ENCODE measurements at places on chromosomes 5 and 9.

DNA sequence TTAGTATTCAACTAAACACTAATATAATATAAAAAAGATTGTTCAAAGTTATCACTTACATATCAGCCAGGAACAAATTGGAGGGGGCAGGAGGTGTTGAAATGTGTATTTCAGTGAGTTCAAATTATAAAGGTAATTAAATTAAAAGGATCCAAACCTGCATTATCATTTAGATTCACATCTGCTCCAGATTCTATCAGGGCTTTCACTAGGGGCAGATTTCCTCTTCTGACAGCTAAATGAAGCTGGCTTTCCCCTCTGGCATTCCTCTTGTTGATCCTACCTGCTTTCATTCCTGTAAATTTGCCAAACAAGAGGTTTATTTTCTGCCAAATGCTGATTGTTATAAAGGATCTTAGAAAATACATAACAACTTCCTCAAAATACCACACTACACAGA, 86.3 kb upstream of the GCNT4 start:
- DNase-seq, result no peak

- no peak for DNase-seq
These were observed 40.2 kb upstream of the PTPN3 start for GRCh38 chr9:109538346-109538745.

GRCh38 chr5:149453618-149454415, 74.7 kb upstream of the IL17B start:
- no peak for DNase-seq

DNA sequence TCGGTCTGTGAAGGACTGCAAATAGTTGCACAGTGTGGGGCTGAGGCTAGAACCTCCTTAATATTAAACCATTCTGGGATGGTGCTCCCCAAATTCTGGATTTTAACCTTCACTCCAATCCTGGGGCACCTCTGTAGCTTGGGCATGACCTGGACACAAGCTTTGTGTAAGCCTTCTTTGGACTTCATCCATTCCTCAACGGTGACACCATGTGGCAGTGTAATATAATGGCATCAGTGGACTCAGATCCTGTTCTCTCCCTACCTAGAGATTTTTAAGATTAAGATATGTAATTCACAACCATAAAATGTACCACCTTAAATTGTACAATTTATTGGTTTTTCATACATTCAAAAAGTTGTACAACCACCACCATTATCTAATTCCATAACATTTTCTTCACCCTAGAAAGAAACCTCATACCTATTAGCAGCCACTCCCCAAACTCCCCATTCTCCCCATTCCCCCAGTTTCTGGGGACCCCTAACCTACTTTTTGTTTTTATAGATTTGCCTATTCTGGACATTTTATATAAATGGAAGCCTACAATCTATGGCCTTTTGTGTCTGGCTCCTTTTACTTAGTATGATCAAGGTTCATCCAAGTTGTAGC, 4.8 kb upstream of the PLGRKT start:
- DNase-seq, result no peak

GRCh38 chr5:149654231-149654630, 72.9 kb downstream of the ARHGEF37 start:
- DNase-seq, result no peak

DNA sequence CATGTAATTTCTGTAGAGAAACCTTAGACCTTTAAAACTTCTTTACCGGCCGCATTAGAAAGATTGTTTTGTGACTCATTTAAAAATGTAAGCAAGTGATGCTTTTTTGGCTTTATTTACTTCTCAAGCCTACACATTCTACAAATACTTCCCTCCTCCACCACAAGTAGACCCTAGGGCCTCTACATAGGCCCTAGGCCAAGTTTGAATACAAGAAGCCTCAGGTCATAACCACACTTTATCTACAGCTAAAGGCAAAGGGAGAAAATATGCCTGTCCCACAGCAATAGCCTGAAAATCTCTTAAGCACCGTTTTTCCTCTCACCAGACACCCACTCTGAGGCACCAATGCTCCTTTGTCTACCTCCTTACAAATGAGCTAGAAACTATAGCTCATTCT, 53.9 kb downstream of the CSNK1A1 start:
- DNase-seq, result no peak

DNA sequence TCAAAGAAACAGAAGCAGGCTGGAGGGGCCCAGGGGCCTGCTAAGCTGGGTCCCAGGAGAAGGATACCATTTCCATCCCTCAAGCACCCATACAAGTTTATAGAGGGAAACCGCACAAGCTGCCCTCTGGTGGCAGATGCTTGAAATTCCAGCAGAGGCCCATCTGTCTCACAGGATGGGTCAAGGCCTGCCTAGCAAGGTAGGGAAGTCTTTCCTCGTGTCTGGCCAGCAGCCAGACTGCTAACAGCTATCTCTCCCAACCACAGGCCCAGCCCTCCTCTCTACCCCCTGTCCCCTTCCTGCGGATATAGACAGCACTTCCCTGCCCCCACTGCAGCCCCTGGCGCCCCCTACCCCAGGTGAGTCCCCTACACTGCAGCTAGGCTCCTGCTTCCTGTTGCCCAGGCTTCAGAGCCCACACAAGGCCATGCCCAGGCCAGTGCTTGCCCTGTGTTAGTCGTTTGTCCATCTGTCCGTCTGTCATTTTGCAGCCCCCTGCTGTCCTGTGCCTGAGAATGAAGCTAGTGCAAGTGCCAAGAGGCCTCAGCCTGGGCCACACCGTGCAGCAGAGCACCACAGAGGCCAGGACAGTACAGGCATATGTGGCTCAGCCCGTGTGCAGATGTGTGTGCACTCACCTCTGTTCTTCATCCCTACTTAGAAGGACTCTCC, 26.2 kb downstream of the TCF7 start:
- no peak for DNase-seq

DNA sequence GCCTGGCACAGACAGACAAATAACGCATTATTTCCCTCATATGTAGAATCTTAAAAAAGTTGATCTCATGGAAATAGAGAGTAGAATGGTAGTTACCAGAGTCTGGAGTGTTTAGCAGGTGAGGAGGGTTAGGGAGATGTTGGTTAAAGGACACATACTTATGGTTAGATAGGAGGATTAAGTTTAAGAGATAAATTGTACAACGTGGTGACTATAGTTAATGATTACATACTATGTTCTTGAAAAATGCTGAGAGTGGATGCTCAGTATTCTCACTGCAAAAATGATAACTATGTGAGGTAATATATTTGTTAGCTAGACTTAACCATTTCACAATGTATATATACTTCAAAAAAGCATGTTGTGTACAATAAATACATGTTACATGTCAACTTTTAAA, 38.0 kb downstream of the CERT1 start:
- no peak for DNase-seq

DNA sequence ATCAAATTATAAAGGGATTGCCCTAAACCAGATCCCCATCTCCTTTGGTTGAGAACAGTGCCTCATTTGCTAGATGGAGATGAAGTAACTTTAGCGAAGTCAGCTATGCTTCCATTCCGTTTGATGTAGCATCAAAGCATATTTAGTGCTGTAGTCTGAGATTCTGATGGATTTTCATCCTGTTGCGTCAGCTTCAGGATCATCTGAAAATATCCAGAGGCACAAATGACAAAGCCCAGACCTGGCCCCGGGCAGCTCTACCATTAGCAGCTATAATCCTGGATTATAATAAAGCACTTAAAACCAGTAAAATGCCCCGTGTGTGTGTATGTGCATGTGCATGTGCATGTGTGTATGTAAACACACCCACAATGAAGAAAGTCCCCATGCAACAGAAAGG, 44.7 kb downstream of the ERAP1 start:
- no peak for DNase-seq

- DNase-seq, result no peak
These were observed 163.8 kb downstream of the TSSK1B start for GRCh38 chr5:113271015-113271414.

GRCh38 chr5:154840435-154841272, 9.7 kb downstream of the FAXDC2 start:
- DNase-seq, result no peak

- DNase-seq, result no peak
These were observed 37.8 kb upstream of the CARTPT start for GRCh38 chr5:71681296-71681695.

DNA sequence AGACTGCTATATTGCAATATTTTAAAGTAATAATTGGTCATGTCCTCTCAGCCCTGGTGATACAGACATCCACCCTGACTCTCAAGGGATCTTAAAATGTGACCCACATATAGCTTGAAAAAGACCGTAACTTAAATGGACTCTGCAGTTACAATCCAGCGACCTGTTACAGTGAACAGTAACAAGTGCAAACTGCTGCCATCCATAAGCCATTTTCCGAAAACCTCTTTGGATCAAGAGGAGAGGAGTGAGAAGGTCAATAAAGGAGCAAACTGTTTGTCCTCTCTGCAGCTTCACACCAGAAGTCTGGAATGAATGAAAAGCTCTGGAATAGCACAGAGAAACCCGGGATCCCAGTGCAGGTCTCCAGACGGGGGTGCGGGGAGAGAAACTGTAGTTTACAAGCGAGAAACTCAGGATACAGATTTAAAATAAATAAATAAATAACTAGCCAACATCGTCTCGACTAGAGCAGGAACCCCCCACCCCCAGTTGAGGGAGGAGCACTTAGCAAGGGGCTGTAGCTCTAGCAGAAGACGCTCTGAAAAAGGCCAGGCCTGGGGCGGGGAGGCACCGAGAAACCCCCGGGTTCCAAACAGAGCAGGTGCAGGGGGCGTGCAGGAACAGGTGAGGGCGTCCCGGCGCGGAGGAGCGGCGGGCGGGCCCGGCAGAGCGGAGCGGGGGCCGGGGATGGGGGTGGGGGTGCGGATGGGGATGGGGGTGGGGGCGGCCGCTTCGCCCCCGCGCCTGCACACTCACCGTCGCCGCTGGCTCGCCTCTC, 572 bp downstream of the ZDHHC21 start:
- no peak for DNase-seq

GRCh38 chr5:111228520-111229220, 4.5 kb downstream of the CAMK4 start:
- no peak for DNase-seq

DNA sequence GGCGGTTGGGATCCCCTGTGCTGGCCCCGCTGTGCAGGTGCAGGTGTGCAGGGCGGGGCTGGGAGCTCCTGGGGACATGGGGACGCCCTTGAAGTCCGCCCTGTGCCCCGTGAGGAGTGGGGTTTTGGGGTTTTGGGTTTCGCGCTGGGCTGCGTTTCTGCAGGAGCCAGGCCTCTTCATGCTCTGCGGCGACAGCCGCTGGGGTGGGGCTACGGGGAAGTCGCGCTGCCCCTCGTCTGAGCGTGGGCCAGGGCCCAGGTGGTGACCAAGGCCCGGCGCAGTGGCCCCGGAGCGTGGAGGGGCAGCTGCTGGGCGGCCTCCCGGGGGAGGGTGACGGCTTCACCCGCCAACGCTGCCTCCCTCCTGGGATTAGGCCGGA, 47.8 kb upstream of the IRX4 start:
- no peak for DNase-seq

DNA sequence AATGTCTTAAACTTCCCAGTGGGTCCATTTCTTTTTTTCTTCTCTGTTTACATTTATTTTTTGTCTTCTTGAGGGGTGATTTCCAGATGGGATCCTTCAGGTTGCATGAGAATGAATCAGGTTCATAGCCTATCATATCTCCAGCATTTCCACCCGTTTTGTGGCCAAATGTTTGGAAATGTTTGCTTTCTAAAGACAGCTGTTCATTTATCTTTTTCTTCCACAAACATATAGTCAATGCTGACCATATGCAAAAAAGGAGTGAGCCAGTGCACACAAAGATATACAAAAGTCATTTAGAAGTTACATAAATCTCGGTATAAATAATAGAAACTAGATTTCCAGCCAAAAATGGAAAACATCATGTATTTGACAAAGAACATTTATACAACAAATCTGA, 71.6 kb upstream of the STC2 start:
- no peak for DNase-seq

- no peak for DNase-seq
These were observed 1.1 kb downstream of the ARL15 start for GRCh38 chr5:54309276-54309675.

DNA sequence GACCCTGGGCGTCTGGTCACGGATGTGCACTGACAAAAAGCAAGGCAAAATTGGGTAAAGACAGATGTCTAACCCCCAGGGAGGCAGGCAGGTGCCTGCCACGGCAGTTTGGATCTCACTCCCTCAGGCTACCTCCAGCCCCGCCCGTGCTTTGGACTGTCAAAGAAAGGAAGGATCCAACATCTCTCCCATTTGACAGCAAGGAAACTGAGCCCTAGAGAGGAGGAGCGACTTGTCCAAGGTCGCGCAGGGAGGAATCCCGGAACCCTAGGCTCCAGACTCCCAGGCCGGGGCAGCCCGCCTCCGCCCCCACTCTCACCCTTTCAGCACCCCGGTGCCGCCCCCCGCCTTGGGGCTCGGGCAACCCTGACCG, 376 bp downstream of the GOLGA1 start:
- DNase-seq, result no peak

DNA sequence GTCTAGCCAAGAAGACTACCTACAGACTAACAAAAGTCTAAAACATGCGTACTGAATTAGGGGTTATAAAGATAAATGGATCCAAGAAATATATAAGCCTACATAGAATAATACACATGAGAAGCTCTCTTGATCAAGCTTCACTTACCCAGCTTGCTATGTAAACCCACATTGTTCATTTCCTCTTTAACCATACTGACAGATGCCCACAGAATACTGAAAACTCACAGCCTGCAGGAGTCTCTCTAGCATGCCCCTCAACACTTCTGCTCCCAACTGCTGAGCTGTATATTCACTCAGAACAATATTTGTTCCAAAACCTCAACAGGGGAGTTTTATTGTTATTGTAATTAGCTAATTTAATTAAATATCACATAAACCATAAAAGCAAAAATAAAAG, 52.4 kb downstream of the RFX3 start:
- DNase-seq, result no peak

- no peak for DNase-seq
These were observed 2.1 kb upstream of the CAMK2A start for GRCh38 chr5:150291388-150292385.

DNA sequence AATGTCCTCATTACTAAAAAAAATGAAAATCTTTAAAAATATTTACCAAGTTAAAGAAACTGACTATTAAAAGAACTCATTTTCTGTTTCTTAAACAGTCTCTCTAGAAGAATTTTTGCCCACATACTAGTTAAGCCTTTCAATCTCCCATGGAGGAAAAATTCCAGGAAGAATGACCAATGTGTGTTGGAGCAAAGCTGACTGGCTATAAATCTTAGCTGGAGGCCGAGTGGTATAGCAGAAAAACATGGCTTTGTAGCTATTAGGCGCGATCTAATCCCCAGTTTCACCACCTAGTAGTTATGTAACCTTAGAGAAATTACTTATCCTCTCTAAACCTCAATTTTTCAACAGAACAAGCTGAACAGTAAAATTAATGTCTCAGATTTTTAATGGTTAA, 135.5 kb upstream of the PRLR start:
- DNase-seq, result no peak

DNA sequence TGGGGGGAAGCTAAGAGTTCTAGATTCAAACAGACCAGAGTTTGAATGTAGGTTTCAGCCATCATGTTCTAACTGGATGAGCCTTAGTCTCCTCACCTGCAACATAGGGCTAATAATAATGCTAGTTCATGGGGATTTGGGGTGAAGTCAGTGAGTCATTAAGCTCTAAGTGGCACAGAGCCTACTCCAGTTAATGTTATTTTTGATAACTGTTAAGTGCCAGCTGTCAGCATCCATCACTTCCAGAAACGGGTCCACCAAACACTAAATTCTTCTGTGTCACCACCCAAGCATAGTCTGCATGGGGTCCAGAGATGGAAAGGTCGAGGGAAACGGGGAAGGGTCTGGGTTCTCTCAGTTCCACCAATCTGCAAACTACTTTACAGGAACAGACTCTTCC, 1.8 kb upstream of the TSC1 start:
- no peak for DNase-seq
